Stimulated activated CD8-positive, alpha-beta memory T cell treated with anti-CD3 and anti-CD28 coated beads, Interleukin-15, amount 100 ng/mL, for 24 hours (primary cell): ENCODE measurements at places on chromosomes 3 and 15.

- no peak for DNase-seq
Observed at GRCh38 chr3:67937498-67938118, 283.2 kb upstream of the SUCLG2 start.

DNA sequence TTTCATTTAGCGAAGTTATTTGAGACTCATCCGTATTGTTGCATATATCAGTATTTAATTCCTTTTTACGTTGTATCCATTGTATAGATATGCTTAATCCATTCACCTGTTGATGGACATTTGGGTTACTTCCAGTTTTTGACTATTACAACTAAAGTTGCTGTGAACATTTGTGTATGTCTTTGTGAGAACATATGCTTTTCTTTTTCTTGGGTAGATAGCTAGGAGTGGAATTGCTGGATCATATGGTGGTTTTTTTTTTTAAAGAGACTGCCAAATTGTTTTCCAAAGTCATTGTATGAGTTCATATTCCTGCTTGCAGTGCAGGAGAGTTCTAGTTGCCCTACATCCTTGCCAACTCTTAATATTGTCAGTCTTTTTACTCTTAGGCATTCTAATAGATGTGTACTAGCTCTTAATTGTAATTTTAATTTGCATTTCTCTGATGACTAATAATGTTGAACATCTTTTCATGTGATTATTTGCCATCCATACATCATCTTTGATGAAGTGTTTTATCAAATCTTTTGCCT, 37.3 kb downstream of the NR2C2 start:
- no peak for DNase-seq

DNA sequence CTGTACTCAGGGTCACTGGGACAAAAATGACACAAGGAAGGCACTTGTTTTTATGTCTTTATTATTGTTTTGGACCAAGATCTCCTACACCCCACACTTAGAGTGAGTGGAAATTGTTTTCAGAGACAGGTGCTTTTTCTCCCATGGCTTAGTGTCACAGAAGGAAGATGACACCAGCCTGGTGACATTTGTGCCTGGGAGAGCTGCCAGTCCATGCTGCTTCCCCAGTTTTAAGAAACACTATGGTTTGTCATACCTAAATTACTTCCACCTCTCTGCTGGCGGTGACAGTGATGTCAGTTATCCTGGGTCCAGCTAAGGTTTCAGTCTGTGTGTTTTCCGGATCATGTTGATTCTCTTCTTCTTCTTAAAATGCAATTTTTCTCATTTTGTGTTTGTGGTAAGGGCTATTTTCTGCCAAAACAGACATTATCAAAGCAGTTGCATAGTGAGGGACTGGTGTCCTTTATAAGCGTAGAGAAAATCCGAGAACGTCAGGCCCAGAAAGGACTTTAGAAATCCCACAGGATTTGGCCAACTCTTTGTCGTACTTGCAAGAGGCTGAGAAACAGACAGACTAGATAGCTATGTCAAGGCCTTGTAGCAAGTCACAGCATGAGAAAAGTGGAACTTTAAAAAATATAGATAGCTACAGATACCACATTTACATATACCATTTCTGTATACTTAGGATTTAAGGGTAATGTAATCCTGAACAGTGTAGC, 149.5 kb downstream of the TP63 start:
- DNase-seq, result no peak

DNA sequence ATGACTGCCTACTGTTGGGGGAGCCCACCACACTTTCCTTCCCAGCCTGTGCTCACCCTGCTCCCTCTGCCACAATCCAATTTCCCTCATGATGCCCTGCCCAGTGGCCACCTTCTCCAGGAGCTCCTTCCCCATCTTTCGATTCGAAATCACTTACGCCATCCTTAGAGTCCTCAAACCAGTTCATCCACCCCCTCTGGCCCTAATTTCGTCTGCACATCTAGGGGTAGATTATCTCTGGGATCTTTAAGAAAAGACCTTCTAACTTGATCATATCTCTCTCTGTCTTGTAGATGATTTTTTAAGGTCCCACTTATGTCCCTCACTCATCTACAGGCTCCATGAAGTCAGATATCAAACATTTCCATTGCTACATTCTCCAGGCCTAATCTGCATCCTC, 17.1 kb downstream of the CYP19A1 start:
- DNase-seq, result no peak

GRCh38 chr3:126433496-126434263, 39.0 kb downstream of the CFAP100 start:
- no peak for DNase-seq

- no peak for DNase-seq
Observed at GRCh38 chr3:66139415-66139814, 81.4 kb upstream of the SLC25A26 start.

GRCh38 chr3:94001827-94002495, 22.0 kb downstream of the ARL13B start:
- DNase-seq, result no peak
